Central memory CD4-positive, alpha-beta T cell (primary cell): ENCODE measurements at places on chromosomes 1 and 21.

GRCh38 chr1:205214756-205215155 is 3.3 kb upstream of the DSTYK start:
- DNase-seq, result no peak

- DNase-seq, result no peak
Observed at GRCh38 chr1:3051270-3052268, 17.4 kb upstream of the PRDM16 start.

DNA sequence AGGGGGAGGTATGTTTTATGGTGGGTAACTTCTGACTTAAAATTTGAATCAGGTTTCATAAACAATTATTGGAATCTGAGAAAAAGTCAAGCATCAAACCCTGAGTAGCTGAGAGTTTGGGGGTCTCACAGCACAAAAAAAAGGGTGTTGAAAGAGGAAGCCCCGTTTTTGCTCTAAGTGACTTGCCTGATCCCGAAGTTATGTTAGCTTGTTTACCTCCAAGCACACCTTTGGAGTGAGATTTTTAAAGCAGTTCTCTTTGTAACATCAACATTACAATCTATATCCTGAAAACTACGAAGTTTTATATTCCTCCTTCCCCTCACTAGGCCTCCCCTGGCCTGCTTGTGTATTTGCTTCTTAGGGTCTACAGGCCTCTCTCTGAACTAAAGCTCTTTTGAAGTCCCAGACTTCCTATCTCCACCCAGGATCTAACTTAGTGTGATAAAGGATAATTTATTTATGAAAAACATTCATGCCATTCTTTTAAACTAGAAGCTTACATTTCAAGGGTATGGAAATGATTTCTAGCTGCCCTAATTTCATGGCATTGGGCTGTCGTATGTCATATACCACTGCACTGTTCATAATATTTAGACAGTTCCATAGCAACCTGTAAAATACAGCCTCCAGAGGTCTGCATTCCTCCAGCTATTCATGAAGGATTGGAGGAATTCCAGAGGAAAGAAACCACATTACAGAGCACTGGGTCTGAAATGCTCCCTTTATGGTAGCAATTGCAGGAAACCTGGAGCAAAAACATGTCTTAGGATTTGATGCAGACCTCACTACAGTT is 36.1 kb upstream of the RGS1 start:
- DNase-seq, result no peak

- no peak for DNase-seq
Observed at GRCh38 chr21:27021801-27022200, 54.9 kb upstream of the ADAMTS5 start.

GRCh38 chr1:48576565-48576964 is 104.6 kb upstream of the SPATA6 start:
- DNase-seq, result no peak

DNA sequence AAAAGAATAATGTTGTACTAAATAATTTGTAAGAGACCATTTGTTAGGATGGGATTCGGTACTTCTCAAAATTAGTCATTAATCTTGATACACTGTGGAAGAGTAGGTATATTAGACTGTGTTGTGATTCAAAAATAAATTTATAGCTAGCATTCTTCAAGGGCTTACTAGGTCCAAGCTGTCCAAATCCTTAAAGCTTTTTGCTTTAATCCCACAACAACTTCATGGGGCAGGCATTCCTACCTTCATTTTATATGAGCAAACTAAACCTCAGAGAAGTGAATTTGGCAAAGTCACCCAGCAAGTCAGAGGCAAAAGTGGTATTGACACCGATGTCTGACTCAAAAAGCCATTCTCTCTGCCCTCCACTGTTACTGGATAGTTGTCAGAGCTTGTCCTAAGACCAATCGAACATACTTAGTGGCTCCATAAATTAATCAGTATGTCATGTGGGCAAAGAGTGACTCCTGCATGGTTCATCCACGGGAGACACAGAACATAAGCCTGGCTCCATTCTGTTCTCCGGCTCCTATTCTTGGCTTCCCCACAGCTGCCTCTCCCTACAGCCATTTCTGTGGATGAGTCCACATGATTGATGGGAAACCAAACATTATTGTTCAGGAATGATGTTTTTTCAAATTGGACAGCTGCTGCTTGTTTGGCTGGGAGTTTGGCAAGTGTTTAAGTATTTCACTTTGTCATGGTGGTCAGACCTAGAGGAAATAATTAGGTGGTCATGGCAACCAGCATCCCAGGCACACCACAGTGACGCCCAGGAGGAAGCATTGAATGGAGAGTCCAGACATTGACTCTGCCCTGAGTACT is 133.4 kb upstream of the FGGY start:
- no peak for DNase-seq

DNA sequence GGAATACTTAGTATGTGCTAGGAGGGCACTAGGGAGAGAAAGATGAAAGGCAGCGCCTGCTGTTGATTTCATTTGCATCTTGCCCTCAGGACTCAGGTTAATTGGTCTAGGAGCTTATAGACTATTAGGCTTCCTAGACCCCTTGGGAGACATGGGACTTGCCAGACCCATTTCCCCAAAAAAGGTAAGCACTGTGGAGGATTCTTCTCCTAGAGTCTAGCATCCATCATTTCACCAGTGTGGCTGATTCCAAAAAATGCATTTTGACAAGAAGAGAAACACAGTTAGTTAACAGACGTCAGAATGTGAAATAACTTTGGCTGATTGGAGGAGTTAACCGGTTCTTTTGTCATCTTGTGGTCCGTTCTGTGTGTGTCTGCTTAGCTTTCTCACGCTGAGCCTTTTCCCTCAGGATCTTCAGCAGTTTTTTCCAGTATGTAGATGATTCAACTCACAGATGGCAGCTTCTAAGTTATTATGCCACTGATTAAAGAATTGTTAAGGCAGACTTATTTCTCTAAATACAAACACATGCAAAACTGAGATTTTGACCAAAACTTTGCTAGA is 108.8 kb downstream of the KIF26B start:
- no peak for DNase-seq

DNA sequence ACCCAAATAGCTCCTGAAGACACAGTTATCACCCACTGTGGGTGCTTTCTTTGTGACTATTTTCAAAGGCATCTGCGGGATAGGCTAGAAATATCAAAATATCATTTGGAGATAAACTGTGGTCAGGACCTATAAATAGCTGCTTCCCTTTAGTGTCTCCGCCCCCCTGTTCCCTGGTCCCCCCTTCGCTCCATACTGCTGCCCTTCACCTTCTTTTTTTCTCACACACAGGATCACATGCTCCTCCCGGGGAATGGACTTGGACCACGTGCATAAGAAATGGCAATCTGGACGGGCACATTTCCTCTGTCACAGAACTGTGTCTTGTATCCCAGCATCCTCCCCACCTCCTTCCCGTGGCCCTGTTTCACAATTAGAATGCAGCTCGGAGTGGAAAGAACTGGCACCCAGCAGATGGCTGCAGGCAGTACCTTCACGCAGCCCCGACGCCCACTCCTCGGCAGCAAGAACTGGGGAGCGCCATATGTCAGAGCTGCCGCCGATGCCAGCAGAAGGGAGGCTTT is 68.8 kb upstream of the SSX2IP start:
- DNase-seq, result no peak

- DNase-seq, result no peak
Observed at GRCh38 chr21:23017989-23018388, 2019.8 kb downstream of the NCAM2 start.

GRCh38 chr1:87140831-87141540 is 187.7 kb upstream of the LMO4 start:
- no peak for DNase-seq

GRCh38 chr1:117828201-117828600 is 101.2 kb downstream of the GDAP2 start:
- no peak for DNase-seq

GRCh38 chr1:1065265-1065939 is 8.7 kb downstream of the RNF223 start:
- no peak for DNase-seq

- no peak for DNase-seq
Observed at GRCh38 chr1:3906672-3907020, 6.6 kb upstream of the C1orf174 start.

DNA sequence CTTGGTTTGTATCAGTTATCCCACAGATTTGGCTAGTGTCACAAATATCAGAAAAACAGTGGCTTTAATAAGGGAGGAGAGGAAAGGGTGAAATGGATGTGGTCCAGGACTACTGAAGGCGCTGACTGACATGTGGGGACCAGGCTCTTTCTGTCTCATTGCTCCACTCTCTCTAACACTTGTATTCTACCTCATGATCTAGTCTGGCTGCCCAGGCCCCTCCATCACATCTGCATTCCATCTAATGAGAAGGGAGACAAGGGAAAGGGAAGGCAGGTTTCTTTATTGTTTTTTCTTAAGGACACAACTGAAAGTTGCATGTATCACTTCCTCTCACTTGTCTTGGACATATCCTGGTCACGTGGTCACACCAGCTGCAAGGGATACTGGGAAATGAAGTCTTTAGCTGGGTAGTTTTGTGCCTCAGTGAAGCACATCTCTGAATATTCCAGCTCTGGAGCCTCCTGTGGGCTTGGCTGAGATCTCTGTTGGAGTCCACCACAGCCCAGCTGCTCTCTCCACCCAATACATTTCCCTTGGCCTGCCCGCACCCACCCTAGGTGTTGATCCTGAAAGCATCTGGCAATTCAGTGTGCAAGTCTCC is 42.0 kb upstream of the PADI2 start:
- DNase-seq, result no peak

DNA sequence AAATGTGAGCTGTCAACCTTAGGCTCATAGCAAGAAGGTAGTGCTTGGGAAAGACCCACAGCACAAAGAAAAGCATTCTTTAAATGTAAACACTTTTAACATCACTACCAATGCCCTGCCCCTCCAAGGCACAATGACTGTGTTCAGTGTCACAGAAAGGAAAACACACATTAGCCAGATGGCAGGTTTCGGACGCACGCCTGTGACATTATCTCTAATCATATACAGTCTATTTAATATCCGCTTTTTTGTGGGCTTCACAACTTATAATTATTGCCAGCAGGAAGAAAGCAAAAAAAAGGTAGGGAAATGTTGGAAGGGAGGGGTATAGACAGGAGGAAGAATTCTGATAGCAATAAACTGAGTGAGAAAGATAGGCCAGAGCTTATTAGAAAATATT is 112.4 kb upstream of the BEND5 start:
- DNase-seq, result no peak

- DNase-seq, result no peak
Observed at GRCh38 chr1:214321705-214322453, 40.9 kb downstream of the SMYD2 start.

GRCh38 chr1:206067486-206068227 is 14.7 kb downstream of the RHEX start:
- no peak for DNase-seq

- no peak for DNase-seq
Observed at GRCh38 chr1:232404981-232405731, 224.8 kb downstream of the SIPA1L2 start.
